ENCODE measurements at places on chromosomes 16 and 17. TPM values are rescaled to one million over a fixed set of nuclear protein-coding genes. Genes with fewer than 3 reads are reported as not detected.

The SDR42E2 gene
- total RNA-seq = 0.24 TPM

The KRTAP2-3 gene
- total RNA-seq = not detected

The ATP2A3 gene
- 45.6 TPM for total RNA-seq

The NDUFAF8 gene
- total RNA-seq = 24.3 TPM

The TP53TG3C gene
- not detected for total RNA-seq

The CYGB gene
- total RNA-seq = 30.2 TPM

The PLSCR3 gene
- total RNA-seq = 27.1 TPM

The KIF18B gene
- 0.89 TPM for total RNA-seq

The SHISA9 gene
- total RNA-seq = not detected

The DNAH9 gene
- 22.3 TPM for total RNA-seq

The PYCARD gene
- total RNA-seq = 82.0 TPM

The PRRT2 gene
- 3.2 TPM for total RNA-seq

The CDK3 gene
- 8.4 TPM for total RNA-seq

The PSMD11 gene
- 57.2 TPM for total RNA-seq

The RAB26 gene
- 0.80 TPM for total RNA-seq

The C1QBP gene
- 57.5 TPM for total RNA-seq

The DDX5 gene
- 964 TPM for total RNA-seq

The CCL4 gene
- 11.9 TPM for total RNA-seq

The UNC45B gene
- 0.77 TPM for total RNA-seq

The GALR2 gene
- not detected for total RNA-seq

The PRR11 gene
- total RNA-seq = 4.1 TPM

The MYO15A gene
- 3.3 TPM for total RNA-seq

The CCL7 gene
- not detected for total RNA-seq

The C17orf78 gene
- not detected for total RNA-seq

The SCIMP gene
- 35.5 TPM for total RNA-seq
